Activated naive CD8-positive, alpha-beta T cell treated with anti-CD3 and anti-CD28 coated beads for 36 hours (primary cell): ENCODE measurements at places on chromosomes 12 and 14. TPM values are rescaled to one million over a fixed set of nuclear protein-coding genes. Genes with fewer than 3 reads are reported as not detected.

DNA sequence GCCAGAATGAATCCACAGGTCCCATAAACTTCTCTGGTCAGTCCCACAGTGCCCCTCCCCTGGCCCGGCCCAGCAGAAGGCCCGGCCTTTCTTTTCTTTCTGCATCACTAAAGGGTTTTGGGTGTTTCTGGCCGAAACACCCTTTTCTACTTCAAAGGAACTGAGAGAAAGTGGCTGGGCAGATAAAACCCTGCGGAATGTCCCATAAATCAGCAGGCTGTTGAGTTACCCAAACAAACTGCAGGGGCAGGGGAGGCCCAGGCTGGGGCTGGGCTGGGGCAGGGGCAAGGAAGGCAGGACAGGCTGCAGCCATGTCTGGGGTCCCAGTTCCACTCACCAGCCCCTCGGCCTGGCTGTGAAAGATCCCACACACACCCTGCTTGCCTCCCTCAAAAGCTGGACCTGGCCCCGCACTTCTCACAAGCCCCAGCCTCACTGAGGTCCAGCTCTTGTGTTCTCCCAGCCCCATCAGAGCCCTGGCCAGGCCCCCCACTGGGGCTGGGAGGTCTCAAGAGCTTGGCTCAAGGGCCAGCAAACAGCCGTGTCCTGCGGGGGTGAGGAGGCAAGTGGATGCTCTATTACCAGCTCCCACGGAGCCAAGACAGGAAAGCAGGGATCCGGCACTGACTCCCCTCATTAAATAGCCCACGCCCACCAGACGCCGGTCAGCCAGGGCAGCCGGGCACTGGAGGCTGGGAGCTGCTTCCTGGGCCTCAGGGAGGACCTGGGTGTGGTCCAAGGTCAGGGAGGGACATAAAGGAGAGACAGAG lies 41.9 kb downstream of the CCNK start:
- H3K36me3 ChIP-seq = no peaks in the 10 kb centered on the region
- no peak for DNase-seq
- H3K27me3 ChIP-seq = no peaks in the 10 kb centered on the region
- H3K4me3 ChIP-seq = no peak overlapping the region

GRCh38 chr14:58356268-58356667 lies 39.5 kb upstream of the TOMM20L start:
- H3K27ac ChIP-seq = no peak overlapping the region
- peaks cover 16% of the 10 kb centered on the region for H3K4me1 ChIP-seq
- DNase-seq = no peak
- H3K36me3 ChIP-seq = peaks cover 23% of the 10 kb centered on the region

COCH gene
- total RNA-seq = 7.2 TPM

DNA sequence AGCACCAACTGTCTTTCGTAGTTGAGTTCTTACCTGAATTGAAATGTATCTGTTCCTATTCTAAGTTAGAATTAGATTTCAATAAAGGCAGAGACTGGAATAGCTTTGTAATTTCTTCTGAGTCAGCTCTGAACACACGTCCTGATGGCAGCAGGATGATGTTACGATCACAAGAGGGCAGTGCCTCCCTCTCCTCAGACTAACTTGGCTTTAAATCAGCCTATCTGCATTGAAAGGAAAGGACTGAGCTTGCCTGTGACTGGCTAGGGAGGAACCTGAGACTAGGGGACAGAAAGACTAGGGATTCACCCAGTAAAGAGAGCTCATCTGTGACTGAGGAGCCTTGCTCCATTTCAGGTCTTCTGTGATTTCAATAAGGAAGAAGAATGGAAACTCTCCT lies 323.7 kb upstream of the OR4E1 start:
- peaks cover 9% of the 10 kb centered on the region for H3K36me3 ChIP-seq
- H3K27ac ChIP-seq = peak overlapping the region; percentile 94
- no peaks in the 10 kb centered on the region for H3K27me3 ChIP-seq

GRCh38 chr12:76441016-76441415 lies 92.8 kb upstream of the BBS10 start:
- peaks cover 35% of the 10 kb centered on the region for H3K4me1 ChIP-seq
- H3K4me3 ChIP-seq = no peak overlapping the region
- no peak overlapping the region for H3K27ac ChIP-seq
- no peak for DNase-seq
- peaks cover 38% of the 10 kb centered on the region for H3K36me3 ChIP-seq

FAR2 gene
- 7.6 TPM for total RNA-seq

GRCh38 chr12:72246370-72246769 lies 25.8 kb upstream of the TRHDE start:
- H3K36me3 ChIP-seq = no peaks in the 10 kb centered on the region
- no peak overlapping the region for H3K4me3 ChIP-seq
- H3K27me3 ChIP-seq = no peaks in the 10 kb centered on the region
- H3K4me1 ChIP-seq = no peaks in the 10 kb centered on the region
- DNase-seq = no peak

GNB3 gene
- not detected for total RNA-seq

- no peaks in the 10 kb centered on the region for H3K4me1 ChIP-seq
- DNase-seq = no peak
- H3K27me3 ChIP-seq = no peaks in the 10 kb centered on the region
- H3K4me3 ChIP-seq = no peak overlapping the region
- no peak overlapping the region for H3K27ac ChIP-seq
- peaks cover 2% of the 10 kb centered on the region for H3K36me3 ChIP-seq
These were observed 149.9 kb upstream of the FBXO33 start for GRCh38 chr14:39582028-39582654.

- H3K27ac ChIP-seq = no peak overlapping the region
- H3K27me3 ChIP-seq = peaks cover 7% of the 10 kb centered on the region
- H3K4me1 ChIP-seq = no peaks in the 10 kb centered on the region
These were observed 15.2 kb downstream of the HNF1A start for GRCh38 chr12:120993496-120993895.

DNA sequence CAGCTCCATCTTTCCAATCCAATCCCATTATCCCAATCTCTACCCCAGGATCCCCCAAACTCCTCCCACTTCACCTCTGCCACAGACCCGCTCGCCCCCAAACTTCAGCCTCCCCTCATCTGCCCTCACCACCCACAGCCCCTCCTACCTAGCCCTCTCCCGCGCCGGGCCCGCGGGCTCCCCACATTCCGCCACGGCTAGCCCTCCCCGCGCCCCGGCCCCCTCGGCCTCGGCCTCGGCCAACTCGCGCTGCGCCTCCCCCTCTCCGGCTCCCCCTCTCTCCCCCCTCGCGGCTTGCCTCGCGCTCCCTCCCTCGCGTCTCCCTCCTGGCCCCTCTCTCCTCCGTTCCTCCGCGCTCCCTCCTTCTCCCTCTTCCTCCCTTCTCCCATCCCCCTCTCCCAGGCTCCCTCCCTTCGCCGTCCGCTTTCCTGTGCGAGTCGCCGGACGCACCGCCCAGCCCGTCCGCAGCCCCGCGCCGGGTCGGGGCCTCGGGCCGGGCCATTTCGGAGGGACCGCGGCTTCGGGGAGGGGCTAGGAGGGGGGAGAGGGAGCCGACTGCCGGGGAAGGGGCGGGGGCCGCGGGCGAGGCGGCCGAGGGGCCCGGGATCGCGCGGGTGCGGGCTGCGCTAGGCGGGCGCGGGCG lies at the start of gene ATN1:
ATN1 (plus strand) TSS at position 581 of the 643 bp plus-strand sequence. CDS start 6,043 bp downstream, outside the sequence.
- no peaks in the 10 kb centered on the region for H3K27me3 ChIP-seq
- DNase-seq = peak; percentile 50
- H3K36me3 ChIP-seq = peaks cover 4% of the 10 kb centered on the region
- H3K4me1 ChIP-seq = peaks cover 47% of the 10 kb centered on the region
- peak within 1 kb of the TSS; percentile 88 for H3K27ac ChIP-seq

SERPINA10 gene
- not detected for total RNA-seq

BTBD7 gene
- 14.9 TPM for total RNA-seq

- peaks cover 2% of the 10 kb centered on the region for H3K36me3 ChIP-seq
- no peak overlapping the region for H3K27ac ChIP-seq
- H3K4me1 ChIP-seq = peaks cover 35% of the 10 kb centered on the region
- no peak for DNase-seq
- H3K27me3 ChIP-seq = no peaks in the 10 kb centered on the region
These were observed 85.3 kb downstream of the SLC25A47 start for GRCh38 chr14:100408350-100409002.

DNA sequence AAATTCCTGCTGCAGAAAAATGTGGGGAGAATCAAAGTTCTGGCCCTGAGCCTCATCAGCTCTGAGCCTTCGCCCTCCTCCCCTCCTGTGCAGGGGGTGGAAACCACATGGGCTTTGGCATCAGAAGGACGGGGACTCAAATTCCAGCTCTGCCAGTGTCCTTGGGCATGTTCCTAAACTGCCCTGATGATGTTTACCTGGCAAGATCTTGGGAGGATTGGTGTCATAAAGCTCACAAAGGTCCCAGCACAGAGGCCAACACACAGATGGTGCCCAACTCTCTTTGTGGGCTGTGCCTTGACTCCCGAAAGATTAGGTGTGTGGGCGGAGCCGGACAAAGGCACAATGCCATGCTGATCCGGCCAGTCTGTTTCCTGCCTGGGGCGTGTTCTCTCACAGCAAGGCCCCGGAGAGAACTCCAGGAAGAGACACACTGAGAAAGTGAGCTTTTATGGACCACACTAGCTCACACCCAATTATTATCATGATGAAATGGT lies 20.5 kb upstream of the CLMN start:
- H3K4me3 ChIP-seq = no peak overlapping the region
- H3K4me1 ChIP-seq = no peaks in the 10 kb centered on the region
- no peaks in the 10 kb centered on the region for H3K36me3 ChIP-seq
- H3K27me3 ChIP-seq = peaks cover 15% of the 10 kb centered on the region

TOMM20L gene
- not detected for total RNA-seq

GRCh38 chr14:102568115-102568614 lies 24.3 kb upstream of the RCOR1 start:
- no peaks in the 10 kb centered on the region for H3K36me3 ChIP-seq
- H3K4me3 ChIP-seq = peak overlapping the region; percentile 67
- peak; percentile 48 for DNase-seq
- peak overlapping the region; percentile 86 for H3K27ac ChIP-seq
- no peaks in the 10 kb centered on the region for H3K27me3 ChIP-seq
- H3K4me1 ChIP-seq = peaks cover 14% of the 10 kb centered on the region

GRCh38 chr12:122012184-122012583 lies 9.5 kb upstream of the BCL7A start:
- no peaks in the 10 kb centered on the region for H3K36me3 ChIP-seq
- no peaks in the 10 kb centered on the region for H3K27me3 ChIP-seq
- peaks cover 7% of the 10 kb centered on the region for H3K4me1 ChIP-seq
- DNase-seq = no peak

- DNase-seq = peak; percentile 33
- H3K27me3 ChIP-seq = peaks cover 58% of the 10 kb centered on the region
- H3K36me3 ChIP-seq = peaks cover 3% of the 10 kb centered on the region
These were observed 65.8 kb upstream of the SLC8A3 start for GRCh38 chr14:70254476-70254961.

HOXC11 gene
- total RNA-seq = not detected

KLRD1 gene
- total RNA-seq = 2.0 TPM

TAS2R46 gene
- 0.39 TPM for total RNA-seq

- no peaks in the 10 kb centered on the region for H3K4me1 ChIP-seq
- no peak overlapping the region for H3K4me3 ChIP-seq
- H3K27ac ChIP-seq = no peak overlapping the region
- no peaks in the 10 kb centered on the region for H3K36me3 ChIP-seq
These were observed 177.0 kb upstream of the VASH1 start for GRCh38 chr14:76584271-76584702.

DNA sequence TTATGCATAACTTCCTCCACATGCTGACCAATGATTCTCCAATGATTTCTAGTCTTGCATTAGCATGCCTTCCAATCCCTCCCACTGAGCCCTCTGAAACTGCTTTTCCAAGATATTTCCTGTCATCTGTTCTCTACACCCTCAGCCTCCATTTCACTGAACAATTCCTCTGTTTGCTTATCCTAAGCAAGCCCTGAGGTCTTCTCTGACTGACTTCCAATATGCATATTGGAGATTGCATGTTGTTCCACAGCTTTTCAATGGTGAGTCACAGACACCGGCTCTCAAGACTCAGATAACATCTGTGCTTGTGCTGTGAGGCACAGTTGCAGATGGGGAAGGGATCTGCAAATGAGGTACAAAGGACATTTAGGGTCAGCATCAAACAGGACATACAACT lies 141.0 kb downstream of the SLC16A7 start:
- peaks cover 12% of the 10 kb centered on the region for H3K4me1 ChIP-seq
- no peak overlapping the region for H3K27ac ChIP-seq
- no peak overlapping the region for H3K4me3 ChIP-seq
- H3K36me3 ChIP-seq = peaks cover 29% of the 10 kb centered on the region
- no peak for DNase-seq

IL26 gene
- total RNA-seq = not detected

PTPN6 gene
- 457 TPM for total RNA-seq

GPR132 gene
- 24.1 TPM for total RNA-seq

DNA sequence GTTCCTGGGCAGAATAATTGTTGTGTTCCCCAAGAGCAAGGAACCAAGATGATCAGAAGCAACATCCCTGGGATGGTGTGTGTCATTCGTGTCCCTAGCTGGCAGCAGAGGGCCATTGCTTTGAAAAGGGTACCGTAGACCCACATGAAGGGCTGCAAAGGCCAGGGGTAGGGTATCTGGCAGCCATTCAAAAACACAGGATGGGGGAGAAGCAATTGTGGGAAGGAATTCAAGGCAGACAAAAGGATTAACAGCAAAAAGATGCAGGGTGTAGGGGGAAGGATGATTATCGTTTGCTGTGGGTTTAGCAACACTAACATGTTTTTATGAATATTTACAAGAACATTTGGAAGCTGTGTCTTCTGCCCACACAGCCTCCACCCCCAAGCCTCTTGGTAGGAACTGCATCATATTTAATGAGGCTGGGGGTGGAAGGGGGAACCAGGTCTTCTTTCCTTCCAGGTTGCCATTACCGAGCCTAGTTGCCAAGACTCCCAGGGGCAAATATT lies 169.0 kb upstream of the G2E3 start:
- H3K4me3 ChIP-seq = no peak overlapping the region
- DNase-seq = no peak
- no peaks in the 10 kb centered on the region for H3K4me1 ChIP-seq
- H3K27me3 ChIP-seq = peaks cover 4% of the 10 kb centered on the region

GRCh38 chr12:6020930-6021329 lies 75.9 kb upstream of the ANO2 start:
- no peak for DNase-seq
- H3K4me3 ChIP-seq = no peak overlapping the region
- H3K36me3 ChIP-seq = no peaks in the 10 kb centered on the region
- H3K27ac ChIP-seq = no peak overlapping the region
- no peaks in the 10 kb centered on the region for H3K27me3 ChIP-seq

GRCh38 chr14:80576401-80576800 lies 365.1 kb upstream of the DIO2 start:
- no peaks in the 10 kb centered on the region for H3K27me3 ChIP-seq
- no peaks in the 10 kb centered on the region for H3K4me1 ChIP-seq
- no peak for DNase-seq
- no peak overlapping the region for H3K27ac ChIP-seq

HCAR3 gene
- not detected for total RNA-seq
